ENCODE measurements at places on chromosomes 5 and 9.

- DNase-seq, result no peak
Observed at GRCh38 chr5:123156577-123157296, 67.7 kb downstream of the PRDM6 start.

- DNase-seq, result no peak
Observed at GRCh38 chr5:103617090-103617489, 54.5 kb upstream of the NUDT12 start.

GRCh38 chr5:169946743-169947295 is 33.5 kb downstream of the INSYN2B start:
- no peak for DNase-seq

DNA sequence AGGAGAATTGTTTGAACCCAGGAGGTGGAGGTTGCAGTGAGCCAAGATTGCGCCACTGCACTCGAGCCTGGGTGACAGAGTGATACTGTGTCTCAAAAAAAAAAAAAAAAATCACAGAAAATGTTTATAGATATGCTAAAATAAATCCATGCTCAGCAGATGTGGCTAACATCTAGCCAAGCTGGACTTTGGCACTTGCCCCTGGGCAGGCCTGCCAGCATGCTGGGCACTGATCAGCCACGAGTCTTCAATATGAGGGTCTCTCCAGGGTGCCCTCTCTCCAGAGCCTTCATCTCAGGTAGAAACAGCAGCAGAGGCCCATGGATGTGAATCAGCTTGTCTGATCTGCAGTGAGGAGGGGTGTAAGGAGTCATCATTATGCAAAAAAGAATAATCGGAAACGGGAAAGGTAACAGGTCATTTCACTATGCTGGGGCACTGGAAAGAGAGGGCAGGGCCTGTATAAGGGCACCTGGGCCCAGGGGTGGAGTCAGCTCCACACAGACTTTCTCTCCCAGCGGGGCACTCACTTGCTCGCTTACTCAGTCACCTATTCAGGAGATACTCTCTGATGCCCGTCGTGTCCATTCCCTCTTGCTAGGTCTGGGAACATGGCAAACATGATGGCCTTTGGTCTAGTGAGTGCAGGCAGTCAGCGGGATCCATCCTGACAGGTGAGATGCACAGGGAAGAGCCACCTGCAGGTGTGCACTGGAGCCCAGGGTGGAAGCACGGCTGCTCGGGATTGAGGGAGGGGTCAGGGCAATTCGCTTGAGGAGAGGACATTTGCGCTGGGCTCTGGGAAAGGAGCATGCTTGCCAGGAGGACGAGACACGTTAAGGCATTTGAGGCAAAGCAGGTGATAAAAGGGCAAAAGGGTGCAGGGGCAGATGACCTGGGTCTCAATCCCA is 17.1 kb downstream of the RNF44 start:
- no peak for DNase-seq

- DNase-seq, result no peak
Observed at GRCh38 chr5:79183617-79184016, 52.3 kb upstream of the JMY start.

GRCh38 chr9:34079181-34079580 is 30.5 kb upstream of the UBAP2 start:
- DNase-seq, result no peak

DNA sequence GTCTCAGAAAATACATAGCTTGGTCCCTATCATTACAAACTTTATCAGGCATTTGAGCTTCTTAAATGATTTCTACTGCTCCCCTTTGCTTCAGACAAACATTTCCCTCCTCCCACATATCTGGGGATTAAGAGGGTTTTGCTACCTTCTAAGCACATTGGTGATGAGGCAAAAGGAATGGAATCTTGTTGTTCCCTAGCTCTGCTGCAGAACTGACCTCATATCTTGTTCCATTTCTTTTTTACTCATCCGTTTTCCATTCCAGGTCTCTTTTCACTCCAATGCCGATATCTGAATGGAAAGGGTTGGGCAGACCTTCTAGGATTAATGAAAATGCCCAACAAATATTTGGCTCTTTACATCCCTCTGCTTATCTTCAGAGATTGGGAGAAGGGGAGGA is 444.6 kb downstream of the ZNF608 start:
- no peak for DNase-seq

GRCh38 chr5:59588922-59589321 is 304.6 kb downstream of the PDE4D start:
- no peak for DNase-seq

DNA sequence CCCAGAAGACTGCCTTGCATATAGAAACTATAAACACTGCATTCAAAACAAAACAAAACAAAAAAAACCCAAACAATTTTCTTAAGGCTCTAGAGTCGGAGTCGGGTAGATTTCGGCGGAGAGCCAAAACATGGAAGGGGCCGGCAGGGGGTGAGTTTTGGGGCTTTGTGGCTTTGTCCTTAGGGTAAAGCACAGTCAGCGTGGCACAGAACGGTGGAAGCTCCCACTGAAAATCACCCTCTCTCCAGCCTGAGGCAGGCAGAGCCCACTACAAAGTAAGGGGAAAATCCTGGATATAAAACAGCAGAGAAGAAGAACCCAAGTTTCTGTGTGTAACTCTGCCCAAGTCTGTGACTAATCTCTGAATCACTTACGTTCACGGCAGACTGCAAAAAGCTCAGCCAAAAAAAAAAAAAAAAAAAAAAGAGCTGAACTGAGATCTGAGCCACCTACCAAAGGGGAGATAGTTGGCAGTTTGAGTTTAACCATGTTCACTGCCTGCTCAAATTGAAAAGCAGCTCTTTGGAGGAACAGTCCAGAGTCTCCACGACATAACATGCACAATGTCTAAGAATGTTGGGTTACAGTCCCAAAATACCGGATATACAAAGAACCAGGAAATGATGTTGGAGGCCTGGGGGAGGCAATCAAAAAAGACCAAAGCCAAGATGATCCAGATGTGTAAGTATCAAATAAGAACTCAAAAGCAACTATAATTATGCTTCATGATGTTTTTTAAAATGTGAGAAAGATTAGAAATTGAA is 26.6 kb upstream of the OR2K2 start:
- DNase-seq, result no peak

DNA sequence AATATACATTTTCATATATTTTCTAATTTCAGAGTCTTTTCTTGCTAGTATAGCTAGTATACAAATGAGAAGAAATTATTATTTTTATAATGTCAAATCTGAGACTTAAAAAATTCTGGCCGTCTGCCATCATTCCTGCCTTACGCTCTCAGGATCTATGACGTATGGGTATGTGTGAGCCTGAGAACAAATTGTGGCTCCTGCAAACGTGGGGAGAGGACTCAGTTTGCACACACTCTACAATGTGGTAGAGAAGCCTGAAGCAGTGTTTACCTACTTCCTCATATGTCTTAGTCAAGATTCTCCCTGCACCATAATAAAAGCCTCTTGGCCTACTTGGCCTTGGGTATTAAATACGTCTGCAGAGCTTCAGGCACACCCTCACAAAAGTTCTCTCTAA is 825.4 kb downstream of the SEMA5A start:
- DNase-seq, result no peak

GRCh38 chr9:128182893-128183588 is 8.3 kb downstream of the CIZ1 start:
- no peak for DNase-seq

GRCh38 chr5:34656700-34657273 is 659 bp downstream of the RAI14 start:
- no peak for DNase-seq

DNA sequence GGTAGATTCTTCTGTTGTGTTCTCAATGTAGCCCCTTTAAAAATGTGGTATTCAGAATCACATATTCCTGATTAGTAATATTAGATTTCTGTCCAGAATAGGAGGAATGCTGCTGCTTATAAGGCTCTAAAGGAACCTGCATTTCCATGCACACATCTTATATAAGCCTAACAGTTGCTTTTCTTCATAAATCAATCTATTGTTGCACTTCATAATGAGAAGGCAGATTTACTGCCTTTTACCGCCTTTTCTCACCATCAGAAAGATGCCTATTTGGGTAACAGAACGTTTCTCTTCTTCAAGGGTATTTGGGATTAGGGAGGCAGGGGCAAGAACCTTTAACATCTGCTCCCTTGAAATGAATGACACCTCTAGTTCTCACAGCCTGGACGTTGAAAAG is 243.4 kb downstream of the MLLT3 start:
- no peak for DNase-seq

DNA sequence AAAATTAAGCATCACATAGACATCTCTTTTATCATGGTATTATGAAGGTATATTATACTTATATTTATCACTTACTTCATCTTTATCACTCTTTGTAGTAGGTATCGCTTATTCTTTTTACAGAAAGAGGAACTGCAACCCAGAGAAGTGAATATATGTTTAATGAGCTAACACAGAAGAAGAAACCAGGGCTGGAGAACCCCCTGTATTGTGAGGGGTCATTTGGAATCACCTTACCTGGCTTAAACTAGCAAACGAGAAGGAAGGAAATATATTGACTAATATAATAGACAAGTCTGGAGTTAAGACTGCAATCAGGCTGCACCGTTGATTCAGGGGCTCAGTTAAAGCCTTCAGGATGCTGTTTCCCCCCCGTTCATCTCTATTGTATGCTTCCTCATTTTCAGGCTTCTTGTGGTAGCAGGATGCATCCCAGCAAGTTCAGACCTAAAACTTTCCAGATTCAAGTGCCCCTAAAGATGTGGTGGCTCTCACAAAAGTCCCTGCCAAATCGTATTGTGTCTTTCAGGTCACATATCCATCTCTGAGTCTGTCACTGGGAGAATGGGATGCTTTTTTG is 146.4 kb downstream of the GCNT1 start:
- no peak for DNase-seq

DNA sequence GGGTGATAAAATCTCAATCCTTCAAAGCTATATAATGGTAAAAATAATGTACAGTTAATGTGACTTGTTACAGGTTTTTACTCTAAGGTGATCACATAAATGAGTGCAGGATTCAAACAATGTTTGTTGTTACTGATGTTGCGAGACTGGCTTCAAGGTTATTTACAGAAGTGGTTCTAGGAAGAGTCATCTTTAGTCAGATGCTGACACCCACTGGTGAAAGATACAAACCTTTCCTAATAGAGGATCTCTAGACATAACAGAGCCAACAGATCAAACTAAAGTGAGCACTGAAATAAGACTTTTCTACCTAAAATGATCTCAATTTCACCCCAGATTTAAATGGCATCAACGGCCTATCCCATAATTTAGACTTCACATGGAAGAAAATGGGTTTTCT is 20.2 kb downstream of the ARSB start:
- DNase-seq, result no peak

DNA sequence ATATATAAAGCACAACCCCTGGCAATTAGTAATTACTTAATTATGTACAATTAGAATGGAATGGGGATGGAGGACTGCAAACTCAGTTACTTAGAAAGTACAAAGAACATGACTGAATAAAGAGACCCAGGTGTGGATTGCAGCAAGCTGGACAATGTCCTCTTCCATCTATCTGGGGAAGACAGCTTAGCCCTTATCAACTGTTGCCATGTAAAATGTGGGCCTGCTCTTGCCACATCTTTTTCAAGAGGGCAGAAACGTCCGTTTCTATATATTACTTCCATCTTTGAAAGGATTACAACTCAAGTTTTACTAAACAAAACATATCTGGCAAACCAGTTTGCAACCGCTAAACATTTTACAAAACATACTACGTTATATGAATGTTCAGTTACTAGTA is 26.2 kb downstream of the GOLPH3 start:
- DNase-seq, result no peak

GRCh38 chr9:34477541-34477940 is 18.9 kb downstream of the DNAI1 start:
- no peak for DNase-seq

DNA sequence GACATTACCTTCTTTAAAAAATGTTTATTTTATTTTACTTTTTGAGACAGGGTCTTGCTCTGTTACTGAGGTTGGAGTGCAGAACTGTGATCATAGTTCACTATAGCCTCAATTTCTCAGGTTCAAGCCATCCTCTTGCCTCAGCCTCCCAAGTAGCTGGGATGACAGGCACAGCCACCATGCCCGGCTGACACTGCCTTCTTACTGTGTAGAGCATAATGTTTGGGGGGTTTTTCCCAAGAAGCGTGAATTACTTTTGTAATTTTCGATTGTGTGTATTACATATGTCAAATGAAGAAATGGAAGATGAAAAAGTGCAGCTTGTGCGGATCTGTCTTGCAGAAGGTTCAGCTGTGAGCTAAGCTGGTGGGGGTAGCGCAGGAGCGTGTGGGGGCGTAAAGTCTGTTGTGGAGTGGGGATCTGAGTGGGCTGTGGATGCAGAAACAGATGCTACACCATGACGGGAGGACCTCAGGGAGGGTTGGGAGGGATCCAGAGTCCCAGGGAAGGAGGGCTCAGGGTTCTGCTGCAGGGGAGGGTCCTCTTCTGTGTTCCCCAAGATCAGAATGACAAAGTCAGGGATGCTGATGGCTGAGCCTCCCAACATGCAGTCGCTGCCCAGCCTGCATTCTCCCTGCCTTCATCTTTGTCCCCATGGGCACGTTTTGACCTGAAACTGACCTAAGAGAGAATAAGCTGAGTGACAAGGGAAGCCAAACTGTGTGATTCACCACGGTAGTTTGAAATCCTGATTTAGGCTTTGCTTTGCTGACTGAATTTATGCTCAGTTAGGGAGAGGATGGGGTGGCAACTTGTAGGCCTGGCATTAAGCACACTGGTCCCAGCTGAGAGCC is 6.8 kb upstream of the ANKRD33B start:
- DNase-seq, result no peak

DNA sequence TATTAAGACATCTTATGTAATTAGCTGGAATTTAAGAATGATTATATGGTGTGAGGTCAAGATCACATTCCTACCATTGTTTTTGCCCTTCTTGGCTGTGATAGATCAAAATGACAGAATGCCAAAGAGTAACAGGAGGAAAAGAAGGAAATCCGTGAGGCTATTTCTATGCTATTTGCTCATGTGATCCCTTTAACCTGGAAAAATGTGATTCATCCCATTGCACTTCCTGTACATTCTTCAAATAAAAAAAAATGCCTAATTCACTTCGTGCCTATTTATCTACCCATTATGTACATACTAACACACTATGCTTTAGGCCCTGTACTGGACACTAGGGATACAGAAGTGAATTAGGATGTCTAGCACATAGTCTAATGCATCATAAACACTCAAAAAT is 154.1 kb upstream of the PAPPA start:
- DNase-seq, result no peak

All from stimulated activated effector memory CD8-positive, alpha-beta T cell treated with anti-CD3 and anti-CD28 coated beads, Interleukin-12 subunit alpha, Interleukin-12 subunit beta, amount 100 ng/mL, for 72 hours (primary cell).